ENCODE measurements at places on chromosomes 6 and 20.

DNA sequence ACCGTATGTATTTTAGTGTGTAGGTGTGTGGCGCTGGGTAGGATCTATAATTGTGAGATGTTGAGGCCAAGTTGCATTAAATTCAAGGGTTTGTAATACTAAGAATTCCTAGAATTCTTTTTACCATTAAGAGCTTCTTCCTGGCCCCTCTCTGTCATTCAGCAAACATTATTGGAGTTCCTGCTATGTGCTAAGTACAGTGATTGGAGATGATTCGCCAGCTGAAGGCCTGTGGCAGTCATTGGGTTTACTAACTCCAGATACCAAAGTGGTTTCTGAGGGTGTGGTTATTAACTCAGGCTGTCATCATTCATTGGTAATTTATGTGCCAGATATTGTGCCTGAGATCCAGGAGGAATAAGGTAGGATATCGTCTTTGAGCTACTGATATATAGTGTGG is 167.1 kb downstream of the LAMA2 start:
- DNase-seq, result no peak

GRCh38 chr6:54861905-54862616 is 15.5 kb downstream of the FAM83B start:
- DNase-seq, result no peak

DNA sequence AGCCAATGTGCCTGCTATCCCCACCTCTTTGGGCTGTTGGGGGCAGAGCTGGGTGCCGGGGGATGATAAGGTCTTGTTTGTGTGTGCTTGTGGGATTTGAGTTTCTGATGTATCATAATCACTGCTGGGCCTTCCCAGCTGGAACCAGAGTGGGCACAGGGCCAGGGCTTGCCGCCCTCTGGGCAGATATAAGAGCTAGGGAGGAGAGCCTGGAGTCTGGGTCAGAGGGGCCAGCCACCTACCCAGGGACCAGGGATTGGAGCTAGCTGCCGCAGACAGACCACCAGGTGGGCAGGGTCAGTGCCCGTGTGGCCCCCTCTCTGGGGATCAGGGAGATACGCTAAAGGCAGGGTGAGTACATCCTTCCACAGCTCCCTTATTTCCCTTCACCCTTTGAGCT is 3.1 kb upstream of the TLDC2 start:
- no peak for DNase-seq

- peak; percentile 74 for DNase-seq
These were observed 202.2 kb upstream of the PRND start for GRCh38 chr20:4519534-4519933.

DNA sequence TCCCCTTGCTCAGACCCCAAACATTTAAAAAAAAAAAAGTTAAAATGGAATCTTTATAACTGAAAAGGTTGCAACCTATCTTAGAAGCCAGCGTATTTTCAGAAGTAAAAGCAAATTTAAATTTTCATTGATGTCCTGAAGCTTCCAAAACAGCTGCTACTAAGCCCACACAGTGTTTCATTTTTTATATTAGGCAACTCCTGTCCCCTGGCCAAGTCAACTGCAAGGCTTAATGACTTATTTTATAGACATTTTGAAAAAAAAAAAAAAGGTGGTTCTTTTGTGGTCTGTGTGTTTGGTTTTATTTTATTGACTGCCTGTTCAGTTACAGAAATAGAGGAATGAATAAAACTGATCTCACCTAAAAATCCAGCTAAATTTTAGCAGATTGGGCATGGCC is 13.0 kb downstream of the CFAP61 start:
- DNase-seq, result no peak
